ENCODE measurements at places on chromosomes 2 and 18.
A peak's percentile ranks its signal among the peaks of the same experiment; 100 is the strongest.

- DNase-seq = no peak
Measured at GRCh38 chr2:28618221-28619141, 122.6 kb downstream of the PLB1 start.

GRCh38 chr18:78754311-78755043, 225.1 kb upstream of the SALL3 start:
- DNase-seq = peak; percentile 78

DNA sequence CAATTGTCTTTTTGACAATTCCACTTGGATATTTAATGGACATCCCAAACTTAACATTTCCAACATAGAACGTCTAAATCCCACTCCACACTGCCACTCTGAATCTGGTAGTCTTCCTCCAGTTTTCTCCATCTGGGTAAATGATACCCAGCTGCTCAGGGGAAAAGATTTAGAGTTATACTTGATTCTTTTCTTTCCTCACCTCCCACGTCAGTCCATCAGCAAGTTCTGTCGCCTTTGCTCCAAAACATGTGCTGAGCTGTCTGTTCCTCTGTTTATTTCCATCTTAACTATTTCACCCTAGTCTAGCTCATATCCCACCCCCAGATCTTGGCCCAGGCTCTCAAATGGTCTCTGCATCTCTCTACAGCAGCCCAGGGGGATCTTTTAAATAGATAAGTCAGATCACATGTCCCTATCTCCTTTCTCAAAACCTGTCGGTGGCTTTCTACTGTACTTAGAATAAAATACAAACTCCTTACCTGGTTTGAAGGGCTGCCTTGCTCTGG, 43.4 kb upstream of the GMCL1 start:
- no peak for DNase-seq

- DNase-seq = no peak
Measured at GRCh38 chr2:120729406-120730399, 6.0 kb upstream of the GLI2 start.

DNA sequence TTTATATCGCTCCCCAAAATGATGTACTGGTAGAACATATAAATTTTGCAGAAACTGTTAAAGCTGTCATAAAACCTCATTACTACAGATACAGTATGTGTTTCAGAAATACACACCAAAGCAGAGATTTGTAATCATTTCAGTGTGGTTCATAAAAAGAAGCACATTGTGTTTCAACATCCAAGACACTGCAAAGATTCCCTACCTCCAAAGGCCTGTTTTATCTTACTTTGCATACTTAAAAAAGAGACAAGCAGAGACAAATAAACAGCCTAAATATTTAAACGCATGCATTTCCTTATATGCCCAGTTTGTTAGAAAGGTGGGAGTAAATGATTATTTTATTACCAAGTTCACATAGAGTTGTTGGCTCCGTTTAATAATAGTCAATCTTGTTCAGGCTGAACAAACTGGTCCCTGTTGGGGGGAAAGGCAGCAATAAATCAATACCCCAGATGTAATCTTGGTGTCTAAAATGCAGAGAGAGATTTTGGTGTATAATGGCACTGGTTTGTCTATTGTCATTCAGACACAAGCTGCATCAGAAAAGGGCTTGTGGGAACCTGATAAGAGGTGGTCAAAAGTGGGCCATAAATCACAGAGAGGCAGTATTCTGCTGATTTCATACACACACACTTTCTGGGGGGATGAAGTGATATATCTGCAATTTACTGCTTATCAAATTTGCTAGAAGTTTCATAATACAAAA, 321.4 kb upstream of the ETAA1 start:
- DNase-seq = no peak

- DNase-seq = no peak
Measured at GRCh38 chr2:133171393-133172004, 396.8 kb downstream of the NCKAP5 start.

DNA sequence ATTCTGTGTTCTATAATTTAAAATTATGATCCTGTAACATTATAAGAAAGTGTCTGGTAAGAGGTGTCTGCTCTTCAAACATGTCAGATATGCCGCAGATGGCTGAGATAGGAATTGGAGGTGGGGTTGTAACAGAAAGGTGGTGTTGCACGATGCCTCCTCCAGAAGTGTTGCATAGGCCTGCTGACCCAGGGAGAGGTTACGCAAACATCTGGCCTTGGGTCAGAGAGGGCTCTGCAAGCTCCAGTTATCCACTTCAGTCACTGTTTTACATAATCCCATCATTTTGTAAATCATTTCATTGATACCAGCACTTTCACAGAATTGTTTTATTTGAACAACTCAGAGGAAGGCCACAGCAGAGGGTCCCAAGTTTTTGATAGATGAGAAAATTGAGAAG, 256.5 kb downstream of the OSR1 start:
- no peak for DNase-seq

GRCh38 chr2:171673905-171674304, 13.4 kb upstream of the DYNC1I2 start:
- no peak for DNase-seq

DNA sequence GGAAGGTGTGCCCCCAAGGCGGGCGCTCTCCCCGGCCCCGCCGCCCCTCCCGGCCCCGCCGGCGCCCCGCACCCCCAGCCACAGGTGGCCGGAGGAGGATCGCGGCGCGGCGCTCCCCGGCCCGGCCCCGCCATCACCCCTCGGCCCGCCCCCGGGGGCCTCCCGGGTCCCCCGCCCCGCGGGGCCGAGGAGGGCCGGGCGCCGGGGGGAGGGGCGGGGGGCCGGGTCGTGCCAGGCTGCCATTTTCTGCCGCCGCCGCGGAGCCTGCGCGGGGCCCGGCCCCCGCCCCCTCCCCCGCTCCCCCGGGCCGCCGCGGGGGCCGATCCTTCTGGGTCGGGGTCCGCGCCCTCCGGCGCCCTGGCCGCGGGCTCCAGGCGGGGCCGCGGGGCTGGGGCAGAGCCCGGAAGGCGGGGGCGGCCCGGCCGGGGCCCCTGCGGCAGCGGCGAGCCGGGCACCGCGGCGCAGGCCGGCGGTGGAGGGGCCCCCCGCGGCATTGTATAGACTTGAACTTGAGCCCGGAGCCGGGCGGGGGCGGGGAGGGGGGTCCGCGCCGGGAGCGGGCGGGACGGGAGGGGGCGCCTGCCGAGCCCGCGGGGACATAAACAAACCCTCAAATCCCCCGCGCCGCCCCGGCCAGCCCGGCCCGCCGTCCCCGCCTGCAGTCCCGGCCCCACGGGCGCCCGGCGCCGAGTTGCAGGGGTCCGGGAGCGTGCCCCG, 556 bp downstream of the DNMT3A start:
- DNase-seq = no peak

GRCh38 chr2:121748202-121748601, 7.2 kb upstream of the TSN start:
- no peak for DNase-seq

DNA sequence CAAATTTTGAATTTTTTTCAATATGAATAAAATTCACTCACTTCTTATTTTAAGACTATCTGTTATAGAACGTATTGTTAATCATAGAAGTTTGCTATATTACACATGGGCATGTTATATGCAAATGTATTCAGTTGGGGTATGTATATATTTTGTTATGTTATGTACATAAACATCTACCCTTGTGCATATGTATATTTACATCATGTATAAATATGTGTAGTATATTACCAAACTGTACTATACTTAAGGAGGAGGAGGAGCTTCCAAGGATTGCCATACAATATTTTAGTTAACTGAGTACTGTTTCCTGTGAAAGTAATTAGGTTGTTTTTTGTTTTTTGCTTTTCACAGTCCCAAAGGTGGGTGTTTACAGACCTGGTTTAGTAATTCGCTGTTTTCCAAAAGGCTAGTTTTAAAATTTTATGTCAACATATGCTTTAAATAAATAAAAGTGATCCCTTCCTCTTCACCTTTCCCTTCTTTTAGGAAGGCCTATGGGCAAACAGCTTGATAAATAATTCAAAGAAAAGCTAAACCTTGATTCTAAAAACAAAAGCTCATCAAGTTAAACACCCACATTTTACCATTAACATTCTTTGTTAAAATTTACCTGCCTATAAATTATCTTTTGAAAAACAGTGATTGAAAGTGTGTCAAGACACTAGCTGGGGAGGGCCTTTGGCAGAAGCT, 12.9 kb upstream of the POU3F3 start:
- no peak for DNase-seq

DNA sequence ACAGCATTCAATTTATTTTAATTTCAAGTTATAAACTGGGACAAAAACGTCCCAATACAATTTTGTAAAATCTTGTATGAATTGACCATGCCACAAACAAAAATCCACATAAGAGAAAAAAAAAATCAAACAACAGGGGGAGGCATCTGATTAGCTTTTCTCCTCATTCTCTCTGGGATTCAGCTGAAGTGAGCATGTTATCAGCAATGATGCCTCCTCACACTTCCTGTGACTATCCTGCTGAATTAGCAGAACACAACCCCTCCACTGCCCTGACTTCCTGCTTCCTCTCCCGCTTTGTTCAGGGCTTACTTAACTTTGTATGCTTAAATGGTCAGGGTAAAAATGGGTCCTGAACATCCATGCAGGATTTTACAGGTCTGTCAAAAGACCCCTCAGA, 132.2 kb upstream of the ITGB6 start:
- DNase-seq = no peak

Data from mesenteric fat pad (tissue), 1 donor.